ENCODE measurements at places on chromosomes 5 and 9. TPM values are rescaled to one million over a fixed set of nuclear protein-coding genes. Genes with fewer than 3 reads are reported as not detected.

The ANKRD33B gene
- 13.1 TPM for total RNA-seq

The CNTLN gene
- 6.3 TPM for total RNA-seq

The ARL14EPL gene
- total RNA-seq: not detected

The GSN gene
- total RNA-seq: 44.7 TPM

The CCDC192 gene
- total RNA-seq: not detected

The FAM221B gene
- total RNA-seq: not detected

The DCTN3 gene
- 104 TPM for total RNA-seq

The HSPB3 gene
- total RNA-seq: not detected

The LAMC3 gene
- 1.1 TPM for total RNA-seq

The PITX1 gene
- 31.5 TPM for total RNA-seq

The THBS4 gene
- not detected for total RNA-seq

The NDUFS6 gene
- 117 TPM for total RNA-seq

The NUTM2F gene
- not detected for total RNA-seq

The PCDHB7 gene
- total RNA-seq: not detected

The ZNF883 gene
- 0.89 TPM for total RNA-seq

The IL9 gene
- not detected for total RNA-seq

The FCHO2 gene
- 13.9 TPM for total RNA-seq

The IL4 gene
- not detected for total RNA-seq

The SPATA31A3 gene
- not detected for total RNA-seq

The WNT8A gene
- total RNA-seq: not detected

The FCN2 gene
- not detected for total RNA-seq

The TAF1L gene
- not detected for total RNA-seq

The SLC27A6 gene
- not detected for total RNA-seq

The CRHBP gene
- 0.14 TPM for total RNA-seq

The ORM2 gene
- not detected for total RNA-seq

The MGAT4B gene
- 248 TPM for total RNA-seq

The SMIM33 gene
- total RNA-seq: not detected

The LCN15 gene
- total RNA-seq: not detected

The CD14 gene
- total RNA-seq: 4.0 TPM

The CDK7 gene
- 64.3 TPM for total RNA-seq

The LHX6 gene
- 0.39 TPM for total RNA-seq

The LURAP1L gene
- 13.9 TPM for total RNA-seq

The SHROOM1 gene
- total RNA-seq: 9.3 TPM

The DOCK8 gene
- total RNA-seq: 0.55 TPM

The SLCO6A1 gene
- total RNA-seq: not detected

The WDR38 gene
- not detected for total RNA-seq

The SPZ1 gene
- not detected for total RNA-seq

The OR1L4 gene
- total RNA-seq: not detected

The RBM22 gene
- 53.2 TPM for total RNA-seq

The GRM6 gene
- not detected for total RNA-seq

All from A549 treated with DMSO at 1 μM for 4 hours (cell line).